ENCODE measurements at places on chromosomes 6 and 20.

- peak; percentile 64 for DNase-seq
Observed at GRCh38 chr6:4303638-4304037, 168.3 kb upstream of the ECI2 start.

- no peak for DNase-seq
Observed at GRCh38 chr20:48294942-48295341, 509.7 kb upstream of the SULF2 start.

GRCh38 chr6:152127432-152128165 lies 320.1 kb downstream of the ESR1 start:
- DNase-seq, result no peak

GRCh38 chr20:37804584-37805566 lies 98.1 kb upstream of the VSTM2L start:
- peak; percentile 66 for DNase-seq

GRCh38 chr20:38217791-38218565 lies 42.6 kb downstream of the KIAA1755 start:
- no peak for DNase-seq

- no peak for DNase-seq
Observed at GRCh38 chr6:54320871-54321270, 12.6 kb downstream of the TINAG start.

DNA sequence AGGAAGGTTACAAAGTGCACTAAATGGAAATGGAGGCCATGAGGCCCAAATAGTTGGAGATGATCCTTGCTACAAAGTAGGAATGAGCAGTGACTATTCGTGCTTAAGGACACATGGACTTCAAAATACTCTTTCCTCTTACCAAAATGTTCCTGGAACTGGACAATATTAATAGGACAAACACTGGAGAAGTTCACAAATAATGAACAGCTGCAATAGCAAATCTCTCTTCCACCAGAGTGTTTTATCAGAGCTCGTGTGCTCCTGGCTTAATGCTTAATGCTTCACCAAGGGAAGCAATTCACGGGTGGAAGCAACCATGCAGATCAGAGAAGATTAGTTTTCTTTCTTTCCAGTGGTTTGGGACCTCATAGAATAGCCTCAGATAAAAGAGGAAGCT lies 435.4 kb downstream of the BCKDHB start:
- DNase-seq, result no peak

DNA sequence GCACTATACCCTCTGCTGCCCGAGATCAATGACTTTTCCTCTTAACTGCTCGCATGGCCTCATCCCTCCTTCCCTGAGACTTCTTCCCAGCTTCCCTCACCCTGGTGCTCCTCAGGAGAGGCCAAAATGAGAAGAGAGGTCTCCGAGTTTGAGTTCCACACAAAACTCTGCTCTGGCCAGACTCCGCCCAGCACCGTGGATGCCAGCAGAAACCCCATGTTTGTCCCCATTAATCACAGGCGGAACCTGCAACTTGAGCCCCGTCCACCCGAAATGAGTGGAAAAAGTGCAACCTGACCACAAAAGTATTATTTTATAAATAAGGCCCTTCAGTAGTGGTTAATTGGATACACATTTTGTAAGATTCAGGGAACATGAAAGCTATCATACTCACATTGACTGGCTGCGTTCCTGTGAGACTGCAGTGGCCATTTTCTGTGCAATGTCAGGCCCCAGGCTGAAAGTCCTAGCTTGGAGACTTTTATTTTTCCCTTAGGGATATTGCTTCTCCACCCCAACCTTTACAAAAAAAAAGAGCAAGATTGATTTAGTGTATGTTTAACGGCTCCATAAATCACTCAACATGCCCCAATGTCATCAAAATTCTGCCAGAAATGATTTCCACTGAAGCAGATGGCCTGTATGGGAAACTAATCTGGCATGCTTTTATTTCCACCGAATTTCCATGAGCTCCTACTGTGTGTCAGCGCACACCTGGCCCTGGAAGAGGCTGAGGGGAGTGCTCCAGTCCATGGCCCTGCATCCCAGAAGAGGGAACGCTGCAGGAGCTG lies 134.6 kb downstream of the BMP7 start:
- no peak for DNase-seq

DNA sequence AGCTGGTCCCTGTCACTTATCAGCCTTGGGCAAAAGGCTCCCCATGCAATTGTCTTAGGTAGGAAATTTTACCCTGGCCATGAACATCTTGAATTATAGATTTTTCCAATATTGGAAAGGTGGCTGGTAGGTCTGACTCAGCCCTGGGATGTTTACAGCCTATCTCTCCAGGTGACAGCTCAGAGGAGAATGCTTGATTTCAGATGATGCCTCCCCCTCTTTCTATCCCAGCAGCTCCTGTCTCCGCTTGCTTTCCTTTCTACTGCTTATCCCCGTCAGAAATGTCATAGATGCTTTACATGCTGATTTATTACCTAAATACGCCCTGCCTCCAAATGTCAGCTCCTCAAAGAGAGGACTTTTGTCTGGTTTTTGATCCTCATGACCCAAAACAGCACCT lies 109.6 kb downstream of the NFATC2 start:
- no peak for DNase-seq

DNA sequence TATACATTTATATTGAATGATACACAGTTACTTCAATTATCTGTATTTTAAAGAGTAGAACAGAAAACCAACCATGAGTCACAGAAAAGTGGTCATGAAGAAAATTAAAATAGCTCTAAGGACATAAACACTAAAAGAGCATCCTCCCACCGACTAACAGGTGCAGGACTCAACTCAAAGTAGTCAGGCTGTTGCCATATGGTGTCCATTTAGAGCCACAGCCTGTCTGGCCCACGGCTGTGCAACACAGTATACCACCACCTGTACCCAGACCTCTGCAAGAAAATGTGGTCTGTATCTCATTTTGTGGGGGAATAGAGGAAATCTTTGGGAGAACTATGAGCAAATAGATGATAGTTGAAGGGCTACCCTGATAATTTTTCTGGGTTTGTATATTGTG lies 449.8 kb upstream of the RNF217 start:
- no peak for DNase-seq

DNA sequence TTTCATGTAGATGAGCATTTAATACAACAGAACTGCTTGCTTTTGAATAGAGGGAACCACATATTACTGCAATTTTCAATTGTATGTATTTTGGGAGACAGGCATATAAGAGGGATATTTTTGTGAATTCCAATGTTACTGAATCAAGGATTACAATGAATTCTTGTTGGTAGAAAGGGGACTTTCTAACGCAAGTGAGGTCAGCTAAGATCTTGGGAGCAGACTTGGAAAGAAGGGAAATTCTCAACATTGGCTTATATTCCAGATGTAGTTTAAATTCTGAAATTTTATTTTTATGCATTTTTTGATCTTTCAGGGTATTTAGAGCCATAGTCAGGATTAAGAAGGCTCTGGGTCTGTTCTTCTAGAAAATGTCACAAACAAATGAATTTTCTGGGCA lies 43.3 kb upstream of the CTAGE9 start:
- DNase-seq, result no peak

GRCh38 chr6:32092760-32093497 lies 16.2 kb downstream of the TNXB start:
- no peak for DNase-seq

- no peak for DNase-seq
Observed at GRCh38 chr6:166541876-166542579, 44.5 kb downstream of the RAMACL start.

DNA sequence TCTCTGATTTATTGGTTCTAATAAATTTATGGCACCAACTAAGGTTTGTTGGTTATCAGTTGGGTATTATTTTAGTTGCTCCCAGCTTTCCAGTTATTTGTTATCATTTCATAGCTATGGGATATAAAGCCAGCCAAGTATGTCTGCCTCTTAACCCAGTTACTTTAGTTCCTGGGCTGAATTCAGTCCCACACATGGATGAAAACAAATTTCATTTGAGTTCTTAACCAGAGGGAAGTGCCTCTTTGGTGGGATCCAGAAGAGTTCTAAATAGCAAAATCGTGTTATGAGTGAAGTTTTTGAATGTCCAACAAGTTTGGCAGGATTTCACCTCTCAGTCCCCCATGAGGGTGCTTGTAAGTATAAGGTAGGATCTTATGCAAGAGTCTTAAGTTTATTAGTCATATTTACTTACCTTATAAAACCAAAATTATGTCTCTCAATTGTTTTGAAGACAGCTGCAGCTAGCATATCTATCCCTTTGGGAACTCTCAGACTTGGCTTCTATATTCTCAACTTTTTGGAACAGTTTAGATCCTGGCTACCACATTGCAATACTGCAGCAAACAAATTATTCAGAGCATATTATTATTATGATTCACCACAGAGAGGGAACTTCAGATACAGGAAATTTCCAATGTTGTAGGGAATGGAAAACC lies 683.6 kb downstream of the BCKDHB start:
- no peak for DNase-seq
